ENCODE measurements at places on chromosomes 4 and X.
A peak's percentile ranks its signal among the peaks of the same experiment; 100 is the strongest.

- H3K27ac ChIP-seq: no peak overlapping the region
- no peaks in the 10 kb centered on the region for H3K4me1 ChIP-seq
- no peak overlapping the region for H3K4me3 ChIP-seq
- no peak for DNase-seq
- H3K36me3 ChIP-seq: no peaks in the 10 kb centered on the region
- no peaks in the 10 kb centered on the region for H3K27me3 ChIP-seq
These were observed 973.9 kb upstream of the POU3F4 start for GRCh38 chrX:82534086-82534597.

DNA sequence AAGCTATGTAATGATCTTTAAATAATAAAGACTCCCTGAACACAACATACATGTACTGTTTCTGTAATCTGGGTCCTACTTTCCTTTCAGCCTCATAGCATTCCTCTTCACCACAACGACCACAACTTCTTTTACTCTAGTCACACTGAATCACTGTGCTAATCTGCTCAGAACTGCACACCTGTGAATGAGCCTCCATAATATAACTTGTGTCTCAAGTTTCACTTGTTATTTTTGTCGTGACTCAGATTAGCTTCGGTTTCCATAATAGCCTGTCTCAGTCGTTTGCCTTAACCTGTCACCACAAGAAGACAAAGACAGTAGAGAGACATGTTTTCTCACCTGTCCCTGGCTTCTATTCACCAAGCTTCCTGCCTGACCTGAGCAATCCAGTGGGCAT lies 61.8 kb downstream of the MAGED1 start:
- H3K4me3 ChIP-seq: no peak overlapping the region
- no peak overlapping the region for H3K27ac ChIP-seq
- no peak for DNase-seq

DNA sequence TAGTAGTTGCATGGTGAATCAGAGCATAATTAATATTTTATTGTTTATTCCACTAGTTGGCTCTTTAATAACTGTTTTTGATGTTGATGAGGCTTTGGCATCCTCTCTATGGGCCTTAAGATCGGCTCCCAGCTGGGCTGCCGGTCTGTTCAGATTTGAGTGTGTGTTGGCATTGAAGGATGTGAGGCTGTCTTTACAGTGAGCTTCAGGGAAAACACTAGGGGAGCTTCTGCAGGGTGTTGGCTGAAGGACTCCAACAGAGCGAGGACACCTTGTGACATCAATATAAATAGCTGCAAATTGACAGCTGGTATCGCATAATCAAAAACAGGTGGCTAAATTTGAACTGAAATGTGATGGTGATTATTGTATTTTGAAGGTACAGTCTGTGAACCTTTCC lies 322.0 kb downstream of the FSTL5 start:
- no peaks in the 10 kb centered on the region for H3K36me3 ChIP-seq
- no peak overlapping the region for H3K4me3 ChIP-seq
- H3K27me3 ChIP-seq: no peaks in the 10 kb centered on the region
- H3K4me1 ChIP-seq: no peaks in the 10 kb centered on the region
- no peak overlapping the region for H3K27ac ChIP-seq

DNA sequence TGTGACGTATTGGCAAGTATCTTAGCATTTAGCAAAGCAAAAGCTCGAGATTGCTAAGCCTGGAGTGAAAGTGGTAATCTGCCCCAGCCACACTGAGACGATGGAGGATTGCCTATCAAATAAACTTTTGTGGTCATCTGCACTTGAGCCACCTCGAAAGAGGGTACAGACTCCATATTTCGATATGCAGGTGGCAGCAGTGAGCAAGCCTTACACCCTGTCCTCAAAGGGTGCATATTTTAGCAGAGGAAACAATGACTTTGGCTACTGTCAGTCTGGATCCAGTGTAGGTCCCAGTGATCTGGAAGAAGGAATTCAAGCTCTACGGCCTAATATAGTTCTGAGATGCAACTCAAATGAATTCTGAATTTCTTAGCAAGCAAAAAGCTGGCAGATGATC lies 153.9 kb downstream of the ATG4A start:
- H3K36me3 ChIP-seq: no peaks in the 10 kb centered on the region
- DNase-seq: peak; percentile 22
- no peaks in the 10 kb centered on the region for H3K27me3 ChIP-seq
- H3K4me3 ChIP-seq: no peak overlapping the region
- no peaks in the 10 kb centered on the region for H3K4me1 ChIP-seq

GRCh38 chr4:165625281-165625680 lies 246.5 kb downstream of the CPE start:
- no peaks in the 10 kb centered on the region for H3K27me3 ChIP-seq
- DNase-seq: no peak
- no peaks in the 10 kb centered on the region for H3K36me3 ChIP-seq
- no peak overlapping the region for H3K4me3 ChIP-seq

- no peak overlapping the region for H3K27ac ChIP-seq
- H3K36me3 ChIP-seq: no peaks in the 10 kb centered on the region
- DNase-seq: no peak
These were observed 998 bp upstream of the DUSP9 start for GRCh38 chrX:153645921-153646488.

- no peaks in the 10 kb centered on the region for H3K36me3 ChIP-seq
- no peak overlapping the region for H3K27ac ChIP-seq
- H3K4me3 ChIP-seq: no peak overlapping the region
- no peaks in the 10 kb centered on the region for H3K4me1 ChIP-seq
- no peak for DNase-seq
These were observed 97.0 kb upstream of the LNX1 start for GRCh38 chr4:53688186-53688790.

- H3K4me3 ChIP-seq: no peak overlapping the region
- H3K27me3 ChIP-seq: no peaks in the 10 kb centered on the region
- no peaks in the 10 kb centered on the region for H3K36me3 ChIP-seq
- DNase-seq: peak; percentile 1
These were observed 326.0 kb downstream of the ACTRT1 start for GRCh38 chrX:127726227-127726626.

GRCh38 chrX:69298466-69299140 lies 133.3 kb upstream of the PJA1 start:
- no peak overlapping the region for H3K4me3 ChIP-seq
- H3K4me1 ChIP-seq: no peaks in the 10 kb centered on the region
- no peaks in the 10 kb centered on the region for H3K27me3 ChIP-seq
- H3K36me3 ChIP-seq: no peaks in the 10 kb centered on the region

- H3K27ac ChIP-seq: no peak overlapping the region
- no peaks in the 10 kb centered on the region for H3K36me3 ChIP-seq
- no peaks in the 10 kb centered on the region for H3K27me3 ChIP-seq
- no peak overlapping the region for H3K4me3 ChIP-seq
- no peaks in the 10 kb centered on the region for H3K4me1 ChIP-seq
These were observed 5.9 kb downstream of the ETDB start for GRCh38 chrX:135114392-135114791.

DNA sequence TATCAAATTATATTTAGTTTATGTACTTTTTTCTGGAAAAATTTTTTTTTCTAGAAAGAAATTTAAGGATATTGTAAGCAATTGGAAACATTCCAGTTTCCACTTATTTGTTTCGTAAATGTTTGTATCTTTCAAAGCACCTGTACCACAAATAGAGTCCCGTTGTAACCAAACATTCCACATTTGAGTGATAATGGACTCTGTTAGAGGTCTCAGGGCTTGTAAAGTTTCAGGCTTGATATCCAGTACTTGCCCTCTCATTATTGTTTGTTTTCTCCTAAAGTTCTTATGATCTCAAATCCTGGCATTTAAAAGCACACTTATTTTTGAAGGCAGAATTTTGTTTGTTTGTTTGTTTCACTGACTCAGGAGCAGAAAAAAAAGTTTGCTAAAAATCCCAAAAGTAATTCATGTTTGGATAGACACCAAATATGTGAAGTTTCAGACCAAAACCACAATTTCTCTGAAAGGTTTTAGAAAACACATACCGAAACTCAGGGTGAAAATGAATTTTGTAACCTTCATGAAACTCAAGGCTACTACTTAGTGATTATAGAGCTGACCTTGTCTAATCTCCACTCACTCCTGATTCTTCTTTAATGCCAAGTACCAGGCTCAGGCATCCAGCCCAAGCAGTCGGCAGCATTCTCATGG lies 5.7 kb upstream of the TMEM192 start:
- no peak for DNase-seq
- H3K4me1 ChIP-seq: no peaks in the 10 kb centered on the region
- no peaks in the 10 kb centered on the region for H3K36me3 ChIP-seq
- no peak overlapping the region for H3K27ac ChIP-seq
- H3K27me3 ChIP-seq: no peaks in the 10 kb centered on the region

DNA sequence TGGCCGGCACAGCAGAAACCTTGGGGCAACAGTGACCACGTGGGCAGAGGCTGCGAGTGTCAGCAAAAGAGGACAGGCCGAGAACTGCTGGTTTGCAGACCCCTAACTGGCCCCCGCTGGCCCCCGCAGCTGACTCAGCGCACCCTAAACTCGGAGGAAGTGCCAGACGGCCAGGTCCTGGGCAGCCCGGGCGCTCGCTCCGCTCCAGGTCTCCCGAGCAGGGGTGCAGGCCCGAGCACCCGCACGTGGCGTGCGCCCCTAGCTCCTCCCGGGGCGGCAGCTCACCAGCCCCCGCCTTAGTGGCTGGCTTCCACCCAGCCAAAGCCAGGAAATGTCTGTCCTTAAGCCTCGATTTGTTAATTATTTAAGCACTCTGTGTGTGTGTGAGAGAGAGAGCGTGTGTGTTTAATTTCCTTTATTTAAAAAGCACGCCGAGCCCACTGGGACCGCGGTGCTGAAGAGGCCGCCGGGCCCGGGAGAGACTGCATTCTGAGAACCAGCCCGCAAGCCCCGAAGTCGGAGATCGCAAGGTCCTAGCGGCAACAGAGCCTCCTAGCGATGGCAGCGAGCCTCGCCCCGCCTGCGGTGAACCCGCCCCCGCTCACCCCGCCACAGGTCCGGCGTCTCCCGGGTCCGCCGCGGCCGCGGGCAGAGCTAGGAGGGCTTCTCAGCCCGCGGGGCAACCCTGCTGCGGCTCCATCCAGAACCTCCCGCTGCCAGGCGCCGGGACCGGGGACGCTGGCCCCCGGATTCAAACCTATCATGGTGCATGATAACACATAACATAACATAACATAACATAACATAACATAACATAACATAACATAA lies 45.9 kb upstream of the CDKN2AIP start:
- DNase-seq: peak; percentile 85
- H3K4me1 ChIP-seq: no peaks in the 10 kb centered on the region
- no peaks in the 10 kb centered on the region for H3K36me3 ChIP-seq
- H3K27me3 ChIP-seq: no peaks in the 10 kb centered on the region

DNA sequence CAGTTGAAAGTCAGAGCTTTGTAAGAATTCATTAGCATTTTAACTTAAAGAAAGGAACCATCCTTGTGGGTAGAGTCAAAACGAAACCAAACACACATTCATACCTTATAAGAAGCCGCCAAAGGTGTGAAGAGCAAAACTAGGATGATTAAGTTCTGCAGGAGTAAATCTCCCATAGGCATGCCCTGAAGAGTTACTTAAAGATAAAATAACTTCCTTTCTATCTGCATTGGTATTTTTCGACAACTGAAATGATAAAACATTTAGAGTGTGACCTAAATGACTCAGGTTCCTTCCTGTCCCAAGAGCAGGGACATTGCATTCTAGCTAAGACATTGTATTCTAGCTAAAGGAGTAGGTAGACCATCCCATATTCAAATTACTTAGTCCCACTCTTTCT lies 75.3 kb downstream of the BCOR start:
- peak; percentile 51 for DNase-seq
- H3K36me3 ChIP-seq: no peaks in the 10 kb centered on the region
- H3K4me3 ChIP-seq: no peak overlapping the region
- H3K4me1 ChIP-seq: no peaks in the 10 kb centered on the region
- H3K27me3 ChIP-seq: no peaks in the 10 kb centered on the region
- H3K27ac ChIP-seq: no peak overlapping the region

DNA sequence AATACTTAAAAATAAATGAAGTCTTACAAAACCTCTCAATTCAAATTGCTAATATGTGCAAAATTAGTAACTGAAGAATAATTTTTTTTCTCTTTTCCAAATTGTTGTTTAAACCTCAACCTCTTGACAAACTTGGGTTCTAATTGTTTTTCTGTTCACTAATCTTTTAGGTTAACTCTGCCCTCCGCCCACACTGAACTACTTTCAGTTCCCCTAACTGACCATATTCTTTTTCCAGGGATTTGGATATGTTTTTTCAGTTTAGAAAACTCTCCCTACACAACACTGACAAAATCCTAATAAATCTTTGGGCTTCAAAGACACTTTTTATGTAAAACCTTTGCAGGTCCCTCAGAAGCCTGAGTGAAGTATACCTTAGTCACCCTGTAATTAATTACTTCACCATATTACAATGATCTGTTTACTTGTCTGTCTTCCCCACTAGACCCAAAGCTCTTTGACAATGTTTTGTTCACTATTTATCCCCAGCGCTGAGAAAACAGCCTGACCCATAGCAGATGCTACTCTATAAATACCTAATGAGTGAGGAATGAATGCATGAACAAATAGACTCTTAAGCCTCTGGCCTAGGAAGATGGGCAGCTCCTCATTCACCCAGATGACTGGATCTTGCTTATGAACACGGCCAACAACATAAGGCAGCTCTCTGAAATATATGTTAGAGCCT lies 134.9 kb downstream of the MAML3 start:
- H3K4me3 ChIP-seq: no peak overlapping the region
- no peak for DNase-seq
- H3K4me1 ChIP-seq: peaks cover 10% of the 10 kb centered on the region
- no peaks in the 10 kb centered on the region for H3K27me3 ChIP-seq
- H3K27ac ChIP-seq: no peak overlapping the region

- no peaks in the 10 kb centered on the region for H3K36me3 ChIP-seq
- peak; percentile 57 for DNase-seq
- H3K4me1 ChIP-seq: no peaks in the 10 kb centered on the region
- H3K27ac ChIP-seq: no peak overlapping the region
- no peaks in the 10 kb centered on the region for H3K27me3 ChIP-seq
These were observed 22.0 kb upstream of the SMIM31 start for GRCh38 chr4:164731827-164732474.

- no peak overlapping the region for H3K4me3 ChIP-seq
- H3K27me3 ChIP-seq: no peaks in the 10 kb centered on the region
- H3K36me3 ChIP-seq: no peaks in the 10 kb centered on the region
These were observed 48.8 kb downstream of the C4orf33 start for GRCh38 chr4:129144755-129145206.

DNA sequence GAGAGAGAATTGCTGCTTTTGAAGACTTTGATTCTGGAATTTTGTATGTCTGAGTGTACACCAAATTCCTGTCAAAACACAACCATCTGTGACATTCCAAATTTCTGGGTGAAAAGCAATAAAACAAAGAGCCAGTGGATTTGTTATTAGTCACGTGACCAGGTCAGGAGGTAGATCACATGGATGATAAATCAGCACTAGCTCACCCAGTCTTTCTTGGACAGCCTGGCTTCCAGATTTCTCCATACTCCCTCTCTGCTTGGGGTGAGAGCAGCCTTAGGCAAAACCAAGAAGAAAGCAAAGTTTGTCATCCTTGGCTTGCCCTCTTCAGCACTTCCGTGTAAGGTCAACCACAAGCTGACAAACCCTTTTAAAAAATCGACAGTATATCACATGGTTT lies 194.2 kb downstream of the CLCN4 start:
- DNase-seq: no peak
- no peaks in the 10 kb centered on the region for H3K36me3 ChIP-seq
- H3K4me1 ChIP-seq: no peaks in the 10 kb centered on the region
